Kidney capillary endothelial cell (primary cell): ENCODE measurements at places on chromosomes 6 and 20.
A peak's percentile ranks its signal among the peaks of the same experiment; 100 is the strongest.

GRCh38 chr6:46491628-46492547 lies 639 bp upstream of the RCAN2 start:
- peak; percentile 41 for DNase-seq

DNA sequence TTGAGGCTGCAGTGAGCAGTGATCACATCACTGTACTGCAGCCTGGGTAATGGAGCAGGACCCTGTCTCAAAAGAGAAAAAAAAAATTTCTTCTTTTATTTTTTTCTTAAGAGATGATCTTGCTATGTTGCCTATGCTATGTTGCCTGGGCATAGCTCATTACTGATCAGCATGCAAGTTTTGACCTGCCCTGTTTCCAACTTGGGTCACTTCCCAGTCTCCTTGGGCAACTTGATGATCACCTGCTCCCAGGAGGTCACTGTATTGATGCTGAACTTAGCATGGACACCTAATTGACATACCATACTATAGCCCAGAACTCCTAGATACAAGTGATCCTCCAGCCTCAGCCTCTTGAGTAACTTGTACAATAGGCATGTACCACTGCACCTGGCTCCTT lies 30.7 kb upstream of the NANP start:
- DNase-seq: no peak

DNA sequence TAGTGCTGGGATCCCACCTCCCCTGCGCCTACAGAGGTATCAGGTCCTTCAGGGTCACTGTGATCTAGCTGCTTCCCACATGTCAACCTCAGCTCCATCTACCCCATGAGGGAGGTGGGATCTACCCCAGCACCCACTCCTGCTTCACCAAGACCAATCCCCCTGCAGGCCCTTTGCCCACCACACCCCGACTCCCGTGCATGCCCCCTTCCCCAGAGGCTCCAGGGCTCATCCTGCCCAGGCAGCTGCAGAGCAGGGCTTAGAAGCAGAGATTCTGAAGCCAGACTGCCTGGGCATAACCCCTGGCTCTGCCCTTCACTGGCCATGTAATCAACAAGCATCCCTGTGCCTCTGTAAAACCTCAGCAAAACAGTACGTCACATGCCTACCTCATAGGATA lies 17.5 kb downstream of the COL11A2 start:
- DNase-seq: no peak

GRCh38 chr20:4153251-4153650 lies 137.9 kb upstream of the RNF24 start:
- DNase-seq: no peak

DNA sequence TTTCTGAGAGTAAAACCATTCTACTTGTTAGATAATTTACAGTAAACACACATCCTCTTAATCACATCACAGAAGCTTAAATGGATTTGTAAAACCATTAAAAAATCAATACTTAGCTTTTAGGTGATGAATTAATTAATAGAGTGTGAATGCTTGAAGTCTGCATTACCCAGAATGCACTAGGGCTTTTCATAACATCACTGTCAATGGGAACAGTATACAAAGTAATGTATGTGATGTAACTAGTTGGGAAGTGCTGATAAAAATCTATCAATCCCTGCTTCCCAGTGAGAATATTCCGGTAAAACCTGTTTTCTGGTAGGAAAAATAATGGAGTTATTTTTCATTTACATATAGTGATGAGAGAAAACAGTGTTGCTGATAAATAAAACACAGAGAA lies 23.1 kb upstream of the HDGFL1 start:
- no peak for DNase-seq

DNA sequence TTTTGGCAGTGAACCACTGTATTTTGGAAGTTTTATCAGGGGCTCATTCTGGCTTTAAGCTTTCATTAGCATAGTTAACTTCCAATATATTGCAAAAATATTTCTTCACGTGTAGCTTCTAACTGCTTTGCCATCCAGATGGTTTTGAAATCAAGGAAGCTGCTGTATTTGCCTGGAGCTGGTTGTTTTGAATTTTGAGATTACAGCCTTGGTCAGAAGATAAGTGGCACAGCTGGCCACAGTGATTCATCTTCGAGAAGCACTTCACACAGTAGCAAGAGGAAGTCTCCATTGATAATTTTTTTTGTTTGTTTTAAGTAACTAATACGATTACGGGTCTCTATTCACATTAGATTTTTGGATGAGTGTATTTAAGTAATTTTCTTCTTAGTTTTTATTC lies 3.8 kb downstream of the APCDD1L start:
- DNase-seq: no peak

DNA sequence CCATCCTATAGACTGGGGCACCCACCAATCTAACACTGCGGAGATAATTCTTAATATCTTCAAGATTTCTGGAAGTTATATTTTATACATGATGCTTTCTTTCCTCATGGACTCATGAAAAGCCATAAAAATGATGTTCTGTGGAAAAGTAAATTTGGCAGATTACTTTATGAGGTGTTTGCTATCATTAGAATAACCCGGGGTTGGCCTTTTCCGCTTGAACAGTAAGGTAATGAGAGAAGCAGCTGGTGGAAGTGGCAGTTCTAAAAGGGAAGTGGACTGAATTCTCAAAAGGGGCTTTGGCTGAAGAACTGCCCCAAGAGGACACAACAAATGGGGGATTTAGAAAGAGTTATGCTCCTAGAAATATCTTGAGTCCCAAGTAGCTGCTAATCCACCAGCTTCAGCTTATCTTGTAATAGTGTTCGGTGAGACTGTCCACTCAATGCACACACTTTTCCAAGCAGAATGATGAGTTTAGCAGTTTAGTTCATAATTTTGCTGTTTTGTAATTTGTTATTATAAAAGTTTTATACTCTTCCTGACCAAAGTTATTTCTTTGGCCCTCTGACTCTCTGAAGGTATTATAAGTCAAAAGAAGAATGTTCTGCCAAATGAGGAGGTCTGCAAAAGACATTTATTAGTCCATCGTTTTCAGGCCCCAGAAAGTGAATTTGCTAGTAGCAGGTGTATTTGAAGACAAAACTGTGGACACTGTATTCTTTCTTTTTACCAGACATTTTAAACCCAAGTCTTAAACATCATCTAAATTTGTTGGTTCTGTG lies 2.9 kb downstream of the ISM1 start:
- no peak for DNase-seq

DNA sequence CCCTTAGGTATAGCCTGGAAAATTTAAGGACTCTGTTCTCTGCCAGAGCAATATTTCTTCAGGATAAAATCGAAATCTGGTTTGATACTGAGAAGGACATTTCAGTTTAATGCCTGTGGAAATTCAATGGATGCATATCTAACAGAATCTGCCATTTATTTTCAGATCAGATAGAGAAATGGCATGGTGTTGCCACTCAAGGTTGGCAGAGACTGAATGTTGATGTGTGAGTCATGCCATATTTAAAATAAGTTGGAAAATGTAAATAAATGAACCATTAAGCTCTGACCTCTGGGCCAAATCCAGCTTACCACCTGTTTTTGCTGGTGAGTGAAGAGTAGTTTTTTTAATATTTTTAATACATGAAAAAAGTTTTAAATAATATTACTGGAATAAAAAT lies 594.6 kb downstream of the DOK5 start:
- no peak for DNase-seq

DNA sequence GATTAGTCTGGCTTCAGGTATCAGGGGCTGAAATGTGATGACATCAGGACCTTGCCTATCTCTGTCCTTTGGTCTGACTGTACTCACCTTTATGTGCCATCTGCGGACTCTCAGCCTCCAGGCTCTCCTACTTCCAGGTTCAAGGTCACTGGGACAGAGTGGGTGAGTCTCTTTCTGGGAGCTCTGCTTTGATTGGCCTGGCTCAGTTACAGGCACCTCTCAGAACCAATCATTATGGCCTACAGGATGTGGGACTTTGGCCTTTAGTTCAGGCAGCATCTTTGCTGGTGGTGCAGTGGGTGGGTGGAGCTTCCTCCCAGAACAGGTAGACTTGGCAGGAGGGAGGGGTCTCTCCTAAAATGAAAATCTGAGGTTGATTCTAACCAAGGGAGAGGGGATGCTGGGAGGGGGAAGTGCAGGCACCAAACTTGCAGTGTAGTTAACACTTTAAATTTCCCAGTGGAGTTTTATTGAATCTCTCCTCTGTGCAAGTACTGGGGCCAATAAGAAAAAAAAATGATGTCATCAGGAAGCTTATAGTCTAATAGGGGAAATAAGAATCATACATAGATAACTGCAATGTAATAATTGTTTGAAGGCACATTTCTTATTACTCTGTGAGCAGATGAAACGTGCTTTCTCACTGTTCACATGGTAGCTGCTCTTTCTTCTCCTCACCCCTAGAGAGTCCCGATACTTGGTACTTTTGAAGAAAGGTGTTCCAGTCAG lies 53.4 kb downstream of the SLC24A3 start:
- no peak for DNase-seq

GRCh38 chr20:8981482-8981881 lies 87.4 kb upstream of the PLCB4 start:
- DNase-seq: no peak

GRCh38 chr6:103081876-103082630 lies 1688.5 kb downstream of the GRIK2 start:
- DNase-seq: no peak

- DNase-seq: no peak
Measured at GRCh38 chr20:3629893-3630292, 33.3 kb downstream of the GFRA4 start.

DNA sequence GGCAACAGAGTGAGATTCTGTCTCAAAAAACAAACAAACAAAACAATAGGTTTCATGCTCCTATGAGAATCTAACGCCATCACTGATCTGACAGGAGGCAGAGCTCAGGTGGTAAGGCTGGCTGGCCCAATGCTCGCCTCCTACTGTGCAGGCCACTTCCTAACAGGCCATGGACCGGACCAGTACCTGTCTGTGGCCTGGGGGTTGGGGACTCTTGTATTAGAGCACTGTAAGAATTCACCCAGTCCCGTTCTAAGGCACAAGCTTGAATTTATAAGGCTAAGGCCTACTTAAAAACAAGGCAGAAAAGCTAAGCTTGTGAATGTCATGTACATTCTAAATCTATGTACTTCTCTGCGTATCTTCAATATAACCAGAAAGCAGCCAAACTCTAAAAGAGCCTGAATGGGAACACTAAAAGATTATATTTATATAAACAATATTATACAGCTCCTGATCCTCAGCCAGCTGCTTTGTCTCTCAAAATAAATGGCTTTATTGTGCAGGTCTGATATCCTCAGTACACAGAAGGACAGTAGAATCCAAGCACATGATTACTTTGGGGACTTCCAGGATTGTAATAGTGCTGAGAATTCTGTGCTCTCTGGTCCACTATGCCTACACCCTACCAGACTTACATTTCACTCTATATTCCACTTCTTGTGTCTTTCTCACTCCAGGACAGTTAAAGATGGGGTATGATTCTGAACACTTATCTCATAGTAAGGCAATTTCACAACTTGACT lies 64.5 kb upstream of the DST start:
- DNase-seq: no peak
